ENCODE measurements at places on chromosomes 16 and 17.

DNA sequence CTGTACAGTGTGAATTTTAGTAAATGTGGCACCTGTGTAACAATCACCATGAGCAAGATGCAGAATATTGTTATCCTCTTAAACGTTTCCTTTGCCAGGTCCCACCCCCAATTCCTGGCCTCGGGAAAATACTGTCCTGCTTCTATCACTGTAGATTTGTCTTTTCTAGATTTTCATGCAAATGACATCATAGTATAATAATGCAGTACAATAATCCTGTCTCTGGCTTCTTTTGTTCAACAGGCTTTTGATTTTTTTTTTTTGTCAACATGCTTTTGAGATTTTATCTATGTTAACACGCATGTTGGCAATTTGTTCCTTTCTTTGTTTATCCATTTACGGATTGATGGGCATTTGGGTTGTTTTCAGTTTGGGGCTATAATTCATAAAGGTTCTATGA is 20.4 kb upstream of the HEATR3 start:
- DNase-seq = no peak

GRCh38 chr16:55002419-55002818 is 71.8 kb downstream of the IRX5 start:
- no peak for DNase-seq

- DNase-seq = no peak
These were observed 59.1 kb downstream of the PDPK1 start for GRCh38 chr16:2596747-2597559.

- no peak for DNase-seq
These were observed 23.9 kb downstream of the TMEM11 start for GRCh38 chr17:21190078-21190477.

DNA sequence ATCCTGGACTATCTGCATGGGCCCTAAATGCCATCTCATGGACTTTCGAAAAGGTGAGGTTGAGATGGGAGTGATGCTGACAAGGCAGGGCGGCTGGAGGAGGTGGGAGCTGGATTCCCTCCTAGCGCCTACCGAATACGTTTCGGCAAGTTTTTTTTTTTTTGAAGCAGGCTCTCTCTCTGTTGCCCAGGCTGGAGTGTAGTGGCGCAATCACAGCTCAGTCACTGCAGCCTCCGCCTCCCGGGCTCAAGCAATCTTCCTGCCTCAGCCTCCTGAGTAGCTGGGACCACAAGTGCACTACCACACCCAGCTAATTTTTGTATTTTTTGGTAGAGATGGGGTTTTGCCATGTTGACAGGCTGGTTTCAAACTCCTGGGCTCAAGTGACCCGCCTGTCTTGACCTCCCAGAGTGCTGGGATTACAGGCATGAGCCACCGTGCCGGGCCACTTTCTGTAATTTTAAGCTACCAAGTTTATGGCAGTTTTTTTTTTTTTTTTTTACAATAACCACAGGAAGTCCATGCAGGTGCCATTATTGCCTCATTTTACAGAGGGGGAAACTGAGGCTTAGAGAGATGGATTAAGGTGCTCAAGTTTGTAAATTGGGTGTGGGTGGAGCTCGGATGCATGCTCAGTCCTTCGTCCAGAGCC is 246.4 kb downstream of the PRKCA start:
- no peak for DNase-seq
